ENCODE measurements at places on chromosomes 7 and 10. TPM values are rescaled to one million over a fixed set of nuclear protein-coding genes. Genes with fewer than 3 reads are reported as not detected.

DYDC2 gene
- not detected for total RNA-seq

RARRES2 gene
- total RNA-seq: 0.54 TPM

FBXL13 gene
- total RNA-seq: 0.22 TPM

OLAH gene
- 0.26 TPM for total RNA-seq

MGMT gene
- 14.8 TPM for total RNA-seq

GRM3 gene
- total RNA-seq: not detected

GFRA1 gene
- total RNA-seq: 5.1 TPM
